Right forelimb (tissue), 1 donor: ENCODE measurements at places on chromosomes 5 and 9.
A peak's percentile ranks its signal among the peaks of the same experiment; 100 is the strongest.

DNA sequence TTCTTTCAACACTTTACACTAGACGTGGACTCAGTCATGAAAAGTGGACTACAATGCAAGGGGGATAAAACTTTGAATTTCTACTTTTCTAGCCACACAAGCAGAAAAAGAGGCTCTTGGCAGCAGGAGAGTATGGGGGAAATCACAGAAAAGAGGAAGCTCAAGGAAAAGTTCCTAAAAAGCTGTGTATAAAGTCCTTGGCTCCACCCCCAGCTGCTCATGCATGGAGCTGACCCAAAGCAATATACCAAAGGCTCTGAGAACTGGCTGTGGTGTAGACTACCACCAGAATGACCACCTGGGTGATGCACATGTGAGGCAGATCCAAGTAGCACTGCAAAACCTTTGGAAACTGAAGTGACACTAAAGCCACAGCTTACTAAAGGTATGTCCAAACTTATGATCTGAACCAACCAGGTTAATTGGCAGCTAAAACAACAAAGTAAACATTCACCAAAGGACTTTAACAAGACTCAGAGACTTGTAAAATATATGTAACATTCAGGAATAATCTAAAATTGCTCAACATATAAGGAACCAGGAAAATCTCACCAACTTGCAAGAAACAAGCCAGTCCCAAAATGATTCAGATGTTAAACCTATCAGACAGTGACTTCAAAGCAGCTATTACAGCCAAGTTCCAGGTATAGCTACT, 55.5 kb upstream of the RASGRF2 start:
- no peak for DNase-seq

DNA sequence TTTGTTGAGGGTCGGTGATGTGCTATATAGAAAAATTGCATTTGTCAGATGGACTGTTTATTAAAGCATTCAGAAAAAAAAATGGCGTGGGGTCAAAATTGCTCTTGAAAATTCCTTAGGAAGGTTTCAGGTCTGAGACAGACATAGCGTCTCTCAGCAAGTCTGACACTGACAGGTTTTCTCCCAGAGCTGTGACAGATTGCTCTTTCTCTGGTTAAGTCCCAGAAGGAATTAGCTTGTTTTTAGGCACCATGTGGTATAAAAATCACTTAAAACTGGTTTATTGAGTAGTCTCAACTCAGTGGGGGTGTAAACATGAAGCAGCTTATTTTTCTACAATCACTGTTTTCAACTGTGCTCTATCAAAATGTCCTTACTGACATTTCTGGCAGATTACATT, 1379.8 kb downstream of the MAT2B start:
- no peak for DNase-seq

DNA sequence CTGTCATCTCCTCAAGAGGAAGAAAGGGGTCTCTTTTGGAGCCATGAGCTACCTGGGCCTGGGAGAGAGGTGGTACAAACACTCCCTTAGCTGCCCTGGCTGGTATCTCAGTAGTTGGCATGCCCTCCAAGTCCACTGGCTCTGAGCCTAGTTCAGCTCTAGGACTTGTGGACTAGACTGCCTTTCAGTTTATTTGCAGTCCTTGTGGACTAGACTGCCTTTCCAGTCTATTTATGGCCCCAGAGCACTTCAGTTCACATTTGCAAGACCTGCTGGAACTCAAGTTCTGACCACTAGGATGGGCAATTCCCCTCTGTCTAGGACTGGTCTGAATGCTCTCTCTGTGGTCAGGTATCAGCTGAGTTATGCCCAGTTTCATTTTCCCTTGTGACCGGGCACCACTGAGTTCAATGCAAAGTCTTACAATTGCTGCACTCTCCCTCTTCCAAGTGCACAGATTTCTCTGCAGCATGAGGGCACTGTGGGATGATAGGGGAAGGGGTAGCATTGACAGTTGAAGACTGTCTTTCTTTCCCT, 1019.0 kb downstream of the TAF11L14 start:
- DNase-seq, result no peak

- no peak for DNase-seq
Measured at GRCh38 chr5:103938146-103938695, 375.6 kb upstream of the NUDT12 start.

GRCh38 chr9:32251539-32251938, 132.9 kb upstream of the ACO1 start:
- DNase-seq, result peak; percentile 67

GRCh38 chr5:112226215-112226614, 192.9 kb downstream of the EPB41L4A start:
- no peak for DNase-seq

- no peak for DNase-seq
Measured at GRCh38 chr5:114056185-114056538, 305.7 kb upstream of the KCNN2 start.

GRCh38 chr9:38281196-38281595, 111.3 kb upstream of the ALDH1B1 start:
- no peak for DNase-seq

DNA sequence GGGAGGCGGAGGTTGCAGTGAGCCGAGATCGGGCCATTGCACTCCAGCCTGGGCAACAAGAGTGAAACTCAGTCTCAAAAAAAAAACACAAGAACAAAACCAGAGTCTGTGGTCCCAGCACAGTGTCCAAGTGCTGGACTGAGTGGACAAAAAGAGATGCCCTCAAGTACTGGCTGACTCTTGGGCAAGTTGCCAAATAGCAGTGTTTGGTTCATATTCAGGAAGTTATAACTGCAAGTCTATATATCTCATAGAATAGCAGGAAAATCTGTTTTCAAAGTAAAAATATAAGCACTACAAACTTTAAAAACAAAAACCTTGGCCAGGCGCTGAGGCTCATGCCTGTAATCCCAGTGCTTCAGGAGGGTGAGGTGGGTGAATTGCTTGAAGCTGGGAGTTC, 7.3 kb downstream of the HABP4 start:
- no peak for DNase-seq

- no peak for DNase-seq
Measured at GRCh38 chr5:79287907-79288306, 52.0 kb downstream of the JMY start.

DNA sequence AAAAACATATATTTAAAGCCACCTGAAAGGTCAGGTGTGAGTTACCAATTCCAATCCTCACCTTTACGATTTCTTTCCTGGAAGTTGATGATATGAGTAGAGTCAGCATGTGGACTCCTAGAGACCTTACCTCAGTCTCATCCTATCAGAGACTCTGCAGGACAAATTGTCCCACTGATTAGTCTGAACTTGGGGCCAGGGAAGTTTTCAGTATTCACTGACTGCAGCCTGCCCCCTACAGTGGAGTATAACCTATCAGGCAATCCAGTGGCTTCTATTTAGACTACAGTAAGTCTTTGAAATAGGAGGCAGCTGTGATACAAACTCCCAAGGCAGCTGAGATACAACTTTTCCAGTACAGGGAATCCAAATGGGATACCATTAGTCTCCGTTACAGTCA, 449.4 kb upstream of the CDH10 start:
- DNase-seq, result no peak

DNA sequence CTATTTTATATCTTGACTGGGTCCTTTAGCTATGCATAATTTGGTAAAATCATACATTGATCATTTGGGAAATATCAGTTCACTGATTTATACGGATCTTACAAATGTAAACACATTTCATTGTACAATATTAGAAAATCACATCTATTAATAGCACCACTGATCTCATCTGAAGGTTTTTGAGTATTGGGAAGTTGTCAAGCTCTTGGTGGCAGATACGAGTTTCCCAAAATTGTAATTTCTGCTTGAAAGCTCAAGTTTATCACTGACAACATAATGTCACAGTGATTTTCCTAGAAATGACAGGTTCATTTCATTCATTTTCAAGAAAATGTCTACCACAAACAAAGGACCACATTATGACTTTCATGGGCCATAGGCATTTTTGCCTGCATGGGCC, 3.0 kb upstream of the MACROH2A1 start:
- DNase-seq, result no peak

DNA sequence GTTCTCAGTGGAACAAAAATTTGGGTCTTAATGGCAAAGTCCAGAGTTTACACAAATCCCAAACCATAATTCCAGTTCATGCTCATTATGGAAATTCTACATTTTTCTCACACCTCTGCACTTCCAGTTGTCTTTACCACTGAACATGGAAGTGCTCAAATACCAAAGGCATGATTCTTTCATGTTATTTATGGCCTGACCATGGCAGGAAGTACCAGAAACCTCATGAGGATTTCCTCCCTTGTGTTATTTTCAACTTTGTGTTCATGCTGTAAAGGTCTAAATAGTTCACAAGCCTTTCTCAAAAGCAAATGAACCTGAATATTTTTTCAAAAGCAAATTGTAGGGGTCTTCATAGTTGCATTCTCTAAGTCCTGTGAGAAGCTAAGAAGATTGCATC, 82.0 kb upstream of the ITGA1 start:
- no peak for DNase-seq

DNA sequence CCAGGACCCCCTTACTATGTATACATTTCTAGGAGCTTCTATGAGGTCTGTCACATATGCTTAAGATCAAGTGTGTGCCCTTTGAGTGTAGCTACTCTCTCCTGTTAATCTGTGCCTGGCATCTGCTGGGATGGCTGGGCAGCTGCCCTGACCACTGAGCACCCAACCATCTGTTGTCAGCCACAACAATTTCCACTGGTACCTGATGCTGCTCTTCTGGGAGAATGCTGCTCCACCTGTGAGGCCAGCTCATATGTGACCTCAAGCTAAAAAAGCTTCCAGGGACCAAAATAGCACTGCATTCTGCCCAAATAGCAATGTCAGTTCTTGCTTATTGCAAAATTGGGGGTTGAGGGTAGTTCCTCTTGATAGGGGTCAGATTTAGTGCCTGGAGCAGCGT, 595.6 kb downstream of the RAB3C start:
- no peak for DNase-seq

- DNase-seq, result no peak
Measured at GRCh38 chr5:159490507-159490906, 160.2 kb upstream of the IL12B start.

- no peak for DNase-seq
Measured at GRCh38 chr5:98031496-98031895, 742.0 kb upstream of the RGMB start.

DNA sequence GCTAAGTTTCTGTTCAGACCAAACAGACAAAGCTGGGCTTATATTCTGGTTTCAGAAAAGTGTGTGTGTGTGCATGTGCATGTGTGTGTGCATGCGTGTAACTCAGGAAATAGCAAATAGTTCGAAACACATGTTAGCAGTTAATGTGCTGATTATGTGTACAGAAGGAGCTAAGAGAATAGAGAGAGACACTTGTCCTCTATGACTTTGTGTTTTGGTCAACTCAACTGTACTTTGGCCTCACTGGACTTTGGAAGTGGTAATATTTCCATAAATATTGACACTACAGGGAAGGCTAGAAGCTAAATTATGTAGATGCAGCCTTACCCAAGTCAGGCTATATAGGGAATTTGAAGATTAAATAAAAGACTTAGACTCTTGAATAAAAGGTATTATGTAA, 155.5 kb downstream of the RAB3C start:
- DNase-seq, result no peak

DNA sequence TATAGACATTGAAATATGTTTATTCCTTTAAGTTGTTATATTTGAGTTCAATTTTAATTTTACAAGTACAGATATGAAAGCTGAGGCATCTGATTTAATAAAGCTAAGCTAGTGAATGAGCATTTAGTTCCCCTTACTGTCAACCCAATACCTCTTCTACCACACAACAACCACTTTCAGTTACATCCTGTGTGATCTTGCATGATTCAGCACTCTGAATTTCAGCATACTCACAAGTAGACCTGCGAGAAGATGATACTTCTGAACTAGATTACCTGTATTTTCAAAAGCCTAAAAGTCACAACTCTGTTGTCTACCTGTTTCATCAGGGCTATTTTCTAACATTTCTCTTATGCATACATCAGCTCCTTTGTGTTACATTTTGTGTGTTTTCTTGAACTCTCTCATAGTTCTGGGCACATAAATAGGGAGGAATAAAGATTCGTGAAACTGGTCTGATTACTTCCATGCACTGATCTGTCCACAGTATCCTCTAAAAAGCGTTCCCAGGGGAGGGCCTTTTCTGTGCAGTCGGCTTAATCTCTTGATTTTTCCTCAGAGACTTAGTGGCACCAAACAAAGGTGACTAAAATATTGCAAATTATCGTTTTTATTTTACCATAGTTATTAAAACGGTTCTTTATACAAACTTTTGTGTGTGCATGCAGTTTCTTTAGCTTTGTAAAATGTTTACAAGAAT, 2025.5 kb upstream of the NUDT12 start:
- DNase-seq, result no peak

DNA sequence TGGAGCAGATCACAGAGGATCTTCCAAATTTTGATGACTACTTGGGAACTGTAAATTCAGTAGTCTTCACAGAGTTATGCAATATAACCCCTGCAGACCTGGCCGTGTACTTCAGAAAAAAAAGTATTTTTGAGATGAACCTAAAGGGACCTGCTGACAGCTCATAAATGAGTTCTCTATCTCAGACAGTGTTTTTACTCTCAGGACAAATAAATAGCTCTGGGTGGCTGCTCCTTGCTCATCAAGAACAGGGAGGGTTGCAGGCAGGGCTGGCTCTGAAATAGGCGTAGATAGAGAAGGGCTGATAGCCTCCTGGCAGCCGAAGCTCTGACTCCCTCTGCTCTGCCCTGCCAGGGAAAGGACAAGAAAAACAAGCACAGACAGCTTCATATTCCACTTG, 64.8 kb downstream of the PLAC8L1 start:
- DNase-seq, result no peak

DNA sequence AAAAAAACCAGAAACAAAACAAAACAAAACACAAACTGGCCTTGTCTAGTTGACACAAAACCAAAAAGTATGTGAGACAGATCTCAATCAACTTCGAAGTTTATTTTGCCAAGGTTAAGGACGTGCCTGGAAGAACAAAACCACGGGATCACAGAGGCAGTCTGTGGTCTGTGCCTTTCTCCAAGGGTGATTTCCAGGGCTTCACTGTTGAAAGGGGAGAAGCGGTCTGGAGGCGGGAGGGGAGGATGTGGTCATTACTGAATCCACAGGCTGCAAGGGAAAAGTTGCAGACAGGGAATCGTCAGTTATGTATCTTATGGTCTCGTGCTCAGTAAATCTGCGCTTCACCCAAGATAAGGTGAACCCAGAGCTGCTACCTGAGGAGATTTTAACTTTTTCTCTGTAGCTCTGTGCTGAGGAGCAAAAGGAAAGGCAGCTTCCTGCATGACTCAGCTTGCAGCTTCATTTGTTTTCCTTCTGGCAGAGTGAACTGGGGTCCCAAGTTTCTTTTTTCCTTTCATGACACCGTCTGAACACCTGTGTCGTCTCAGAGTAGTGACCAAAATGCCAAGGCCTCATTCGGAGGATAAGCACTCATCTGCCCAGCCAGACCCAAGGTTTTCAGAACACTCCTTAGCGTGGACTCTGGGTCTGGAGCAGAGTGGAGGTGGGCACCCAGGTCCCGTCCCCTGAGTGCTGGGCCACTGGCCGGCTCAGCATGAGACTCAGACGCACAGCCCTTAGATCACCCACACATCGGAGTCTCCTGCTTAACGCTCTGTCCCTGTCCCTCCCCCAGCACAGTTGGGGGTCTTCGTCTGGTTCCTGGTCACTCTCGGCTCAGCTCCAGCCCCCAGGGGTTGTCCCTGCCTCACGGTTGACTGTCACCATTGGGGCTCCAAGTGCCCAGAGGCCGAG, 25.9 kb downstream of the ROPN1L start:
- DNase-seq, result no peak
